ENCODE measurements at places on chromosomes 1 and 21.

GRCh38 chr1:54882519-54882918 is 4.5 kb downstream of the DHCR24 start:
- DNase-seq = no peak

- no peak for DNase-seq
Observed at GRCh38 chr1:109256085-109256484, 6.7 kb downstream of the CELSR2 start.

DNA sequence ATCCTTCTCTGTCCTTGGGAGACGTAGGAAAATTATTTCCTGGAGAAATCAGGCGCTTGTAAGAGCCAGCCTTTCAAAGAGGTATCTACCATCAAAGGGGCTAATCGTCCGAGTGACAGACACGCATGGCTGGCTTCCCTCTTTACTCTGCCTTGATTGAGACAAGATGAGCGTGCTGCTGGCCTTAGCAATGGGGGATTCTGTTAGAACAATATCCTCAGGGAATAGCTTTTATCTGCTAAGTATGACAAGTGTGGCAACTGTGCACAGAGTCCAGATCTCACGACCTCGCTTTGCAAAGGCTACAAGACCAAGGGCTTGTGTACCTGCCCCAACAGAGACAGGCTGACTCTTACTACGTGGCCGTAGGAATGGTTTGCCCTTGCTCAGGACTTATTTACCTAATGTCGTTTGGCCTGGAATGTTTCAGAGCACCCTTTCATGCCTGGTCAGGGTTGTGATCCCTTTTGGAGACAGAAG is 417.1 kb downstream of the KIF26B start:
- DNase-seq = no peak

DNA sequence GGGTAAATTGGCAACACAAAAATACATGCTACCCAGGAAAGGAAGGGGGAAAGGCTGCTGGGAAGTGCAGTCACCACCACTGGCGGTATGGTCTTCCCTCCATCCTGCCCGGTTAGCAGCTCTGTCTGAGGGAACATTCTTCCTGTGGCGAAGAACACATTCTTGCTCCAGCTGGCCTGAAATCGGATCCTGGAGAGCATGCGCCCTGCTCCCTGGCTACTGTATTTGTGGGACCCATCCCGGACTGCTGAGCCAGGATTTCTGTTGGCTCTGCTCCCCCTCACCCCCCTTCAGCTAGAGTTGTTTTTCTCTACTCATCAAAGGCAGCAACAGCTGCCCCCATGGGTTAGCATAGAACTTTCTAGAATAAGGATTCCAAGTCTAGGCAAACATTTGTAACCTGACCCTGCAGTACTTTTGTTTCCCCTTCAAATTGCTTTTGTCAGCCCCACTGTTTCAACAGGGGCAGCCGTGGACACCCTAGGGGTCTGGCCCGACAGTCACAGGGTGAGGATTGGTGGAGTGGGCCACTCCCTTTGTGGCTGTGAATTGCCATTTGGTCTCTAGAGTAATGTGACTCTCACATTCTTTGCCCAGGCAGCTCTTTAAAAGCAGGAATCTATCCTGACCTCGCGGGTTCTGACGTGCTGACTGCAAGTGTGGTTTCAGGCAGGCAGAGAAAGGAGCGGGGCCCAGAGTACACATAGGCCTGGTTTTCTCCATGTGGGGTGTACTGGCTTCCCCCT is 157.7 kb downstream of the TOMM20 start:
- no peak for DNase-seq

- DNase-seq = no peak
Observed at GRCh38 chr1:11340233-11340632, 67.2 kb downstream of the UBIAD1 start.

DNA sequence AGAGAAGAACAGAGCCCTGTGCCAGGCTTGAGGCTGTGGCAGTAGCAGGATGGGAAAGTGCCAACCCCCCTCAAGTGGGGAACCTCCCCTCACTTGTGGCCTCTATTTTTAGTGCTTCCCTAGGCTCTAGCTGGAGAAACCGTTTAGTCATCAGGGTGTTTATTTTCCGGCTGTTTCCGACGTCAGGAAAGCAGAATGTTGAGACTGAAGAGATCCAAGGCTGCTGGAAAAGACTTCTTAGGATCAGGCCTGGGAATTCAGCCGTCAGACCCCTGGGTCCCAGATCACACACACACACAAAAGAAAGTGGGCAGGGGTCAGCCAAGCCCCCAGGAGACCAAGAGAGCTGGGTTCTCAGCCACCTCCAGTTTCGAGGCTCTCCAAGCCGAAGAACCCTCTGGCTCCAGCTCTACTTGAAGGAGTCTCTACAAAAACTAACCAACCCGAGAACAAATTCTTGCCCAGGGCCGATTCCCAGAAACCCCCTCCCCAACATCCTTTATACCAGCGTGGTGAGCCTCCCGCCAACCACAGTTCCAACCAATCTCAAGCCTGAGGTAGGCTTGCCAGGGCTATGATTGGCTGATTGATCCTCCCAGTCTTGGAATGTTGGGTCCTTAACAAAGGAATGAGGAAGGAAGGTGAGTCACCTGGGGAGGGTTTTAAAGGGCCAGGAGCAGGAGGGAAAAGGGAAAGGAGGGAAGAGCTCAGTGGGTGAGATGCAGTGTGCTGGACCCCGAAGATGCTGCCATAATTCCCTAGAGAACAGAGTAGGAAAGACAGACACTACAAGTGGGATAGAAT is 2.5 kb upstream of the MEF2D start:
- no peak for DNase-seq

- DNase-seq = no peak
Observed at GRCh38 chr1:223326776-223327175, 37.2 kb downstream of the SUSD4 start.

DNA sequence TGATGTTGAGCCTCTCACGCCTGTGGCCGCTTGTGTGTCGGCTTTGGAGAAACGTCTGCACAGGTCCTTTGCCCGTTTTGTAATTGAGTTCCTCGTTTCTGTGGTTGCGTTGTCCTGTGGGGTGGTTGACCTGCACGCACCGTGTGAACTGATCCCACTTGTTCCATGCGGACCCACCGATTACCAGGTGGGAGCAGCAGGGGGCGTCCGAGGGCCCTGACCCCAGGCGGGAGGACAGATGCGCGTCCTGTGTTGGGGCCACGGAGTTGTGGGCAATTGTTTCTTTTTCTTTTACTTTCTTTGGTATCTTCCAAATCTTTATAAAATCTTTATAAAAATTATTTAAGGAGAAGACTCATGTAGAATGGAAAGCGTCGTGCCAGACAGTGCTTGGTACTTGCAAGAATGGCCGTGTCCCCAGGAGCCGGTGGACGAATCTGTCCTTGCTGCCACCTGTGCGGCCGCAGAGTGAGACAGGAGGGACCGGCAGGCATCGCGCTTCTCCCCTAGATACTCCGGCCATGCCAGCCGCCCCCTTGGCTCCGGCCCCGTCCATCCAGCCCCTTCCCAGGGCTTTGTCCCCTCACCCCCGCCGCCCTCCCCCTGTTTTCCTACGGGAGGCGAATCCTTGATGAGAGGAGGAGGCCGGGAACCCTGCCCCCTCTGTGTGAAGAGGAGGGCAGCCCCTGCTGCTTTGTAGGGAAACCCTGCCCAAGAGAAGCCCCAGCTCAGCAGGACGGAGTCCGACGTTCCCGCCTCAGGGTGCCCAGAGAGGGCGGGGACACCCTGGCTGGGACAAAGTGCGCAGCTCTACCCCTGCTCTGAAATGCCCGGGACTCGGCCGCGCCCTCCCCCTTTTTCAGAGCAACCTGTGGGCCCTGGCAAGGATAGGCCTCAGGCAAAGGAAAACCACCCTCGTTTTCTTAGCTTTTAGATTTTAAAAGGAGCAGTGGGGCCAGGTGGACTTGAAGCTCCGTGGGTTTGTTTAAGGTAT is 41.7 kb downstream of the PRKCZ start:
- DNase-seq = peak; percentile 52

GRCh38 chr1:171422511-171422910 is 62.8 kb upstream of the PRRC2C start:
- no peak for DNase-seq

DNA sequence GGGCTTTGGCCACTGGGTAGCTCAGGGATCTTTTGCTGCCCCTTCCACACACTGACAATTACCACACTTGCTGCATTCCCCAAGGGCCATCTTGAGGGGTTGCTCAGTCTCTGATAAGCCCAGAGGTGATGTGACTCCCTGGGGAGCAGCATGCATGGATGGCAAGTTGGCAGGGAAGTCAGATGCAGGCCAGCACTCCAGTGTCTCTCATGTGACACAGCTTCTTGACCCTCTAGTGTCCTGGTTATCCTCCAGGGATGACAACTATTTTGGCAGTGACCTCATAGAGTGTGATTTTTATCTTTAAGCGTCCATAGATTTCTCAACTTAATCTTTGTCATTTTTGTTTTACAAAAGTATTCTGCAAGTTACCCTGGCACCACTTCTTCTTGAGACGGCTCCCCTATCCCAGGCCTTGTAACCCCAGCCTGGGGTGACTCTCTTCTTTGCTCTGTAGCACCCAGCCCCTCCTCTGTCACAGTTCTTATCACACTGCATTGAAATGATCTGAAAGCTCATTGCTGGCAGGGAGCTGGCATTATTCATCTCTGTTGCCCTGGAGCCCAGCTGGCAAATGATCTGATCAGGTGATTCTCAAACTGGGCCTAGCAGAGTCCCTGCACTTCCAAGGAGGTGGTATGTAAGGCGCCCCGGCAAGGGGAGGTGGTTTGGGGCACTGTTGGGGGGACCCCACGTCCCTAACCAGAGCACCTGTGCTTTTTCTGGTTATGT is 72.6 kb downstream of the TENT5C start:
- no peak for DNase-seq

DNA sequence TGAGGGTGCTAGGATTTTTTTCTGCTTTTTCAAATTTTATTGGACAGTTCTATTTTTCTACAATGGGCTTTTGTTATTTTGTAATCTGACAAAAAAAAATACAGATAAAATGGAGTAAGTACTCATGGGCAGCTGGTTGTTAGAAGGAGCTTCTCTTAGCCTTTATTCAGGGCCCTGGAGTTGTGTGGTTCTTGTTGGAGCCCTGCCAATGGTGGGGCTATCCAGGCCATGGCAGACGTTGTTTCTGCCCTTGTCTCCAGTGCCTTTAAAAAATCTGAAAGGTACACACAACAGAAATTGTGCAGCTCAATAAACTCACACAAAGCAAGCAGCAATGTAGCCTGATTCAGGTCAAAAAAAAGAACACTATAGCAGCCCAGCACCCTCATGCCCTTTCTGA is 153.5 kb upstream of the GALNT2 start:
- no peak for DNase-seq

- DNase-seq = no peak
Observed at GRCh38 chr1:229093609-229094336, 177.1 kb upstream of the RAB4A start.

GRCh38 chr1:155125511-155125945 is 2.1 kb upstream of the EFNA1 start:
- DNase-seq = no peak

DNA sequence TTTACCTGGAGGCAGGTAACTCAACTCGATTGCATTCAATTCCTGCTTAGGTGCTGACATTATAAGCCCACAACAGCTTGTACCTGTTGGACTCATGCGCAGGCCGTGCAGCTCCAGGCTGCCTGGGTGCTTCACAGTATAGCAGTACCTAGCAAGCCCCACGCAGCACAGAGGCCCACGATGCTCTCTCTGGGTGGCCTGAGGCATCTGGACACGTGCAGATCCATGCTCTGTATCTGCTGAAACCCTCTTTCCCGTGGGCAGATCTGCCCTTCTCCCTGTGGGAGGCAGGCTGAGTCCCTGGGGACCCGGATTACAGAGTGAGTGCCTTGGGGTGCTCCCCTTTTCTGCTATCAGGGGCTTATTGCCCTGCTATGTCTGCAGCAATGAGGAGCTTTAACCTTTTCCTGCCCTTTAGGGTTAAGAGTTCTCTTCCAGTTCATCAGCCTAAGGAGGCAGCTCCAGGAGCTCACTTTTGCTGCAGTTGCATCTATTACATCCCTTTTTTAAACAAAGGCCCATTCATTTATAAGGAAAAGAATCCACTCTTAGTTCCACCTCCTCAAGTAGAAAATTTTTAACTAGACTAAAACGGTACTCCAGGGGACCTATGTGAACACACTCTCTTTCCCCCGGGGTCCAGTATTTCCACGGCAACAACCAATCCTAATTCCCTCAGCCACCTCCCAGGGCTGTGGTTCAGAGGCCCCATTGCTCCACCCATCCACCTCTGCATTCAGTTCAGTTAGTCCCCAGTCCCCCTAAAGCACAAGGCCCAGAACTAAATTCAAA is 19.3 kb downstream of the ITPKB start:
- DNase-seq = no peak

- DNase-seq = no peak
Observed at GRCh38 chr1:181083842-181084605, 4.5 kb upstream of the IER5 start.

DNA sequence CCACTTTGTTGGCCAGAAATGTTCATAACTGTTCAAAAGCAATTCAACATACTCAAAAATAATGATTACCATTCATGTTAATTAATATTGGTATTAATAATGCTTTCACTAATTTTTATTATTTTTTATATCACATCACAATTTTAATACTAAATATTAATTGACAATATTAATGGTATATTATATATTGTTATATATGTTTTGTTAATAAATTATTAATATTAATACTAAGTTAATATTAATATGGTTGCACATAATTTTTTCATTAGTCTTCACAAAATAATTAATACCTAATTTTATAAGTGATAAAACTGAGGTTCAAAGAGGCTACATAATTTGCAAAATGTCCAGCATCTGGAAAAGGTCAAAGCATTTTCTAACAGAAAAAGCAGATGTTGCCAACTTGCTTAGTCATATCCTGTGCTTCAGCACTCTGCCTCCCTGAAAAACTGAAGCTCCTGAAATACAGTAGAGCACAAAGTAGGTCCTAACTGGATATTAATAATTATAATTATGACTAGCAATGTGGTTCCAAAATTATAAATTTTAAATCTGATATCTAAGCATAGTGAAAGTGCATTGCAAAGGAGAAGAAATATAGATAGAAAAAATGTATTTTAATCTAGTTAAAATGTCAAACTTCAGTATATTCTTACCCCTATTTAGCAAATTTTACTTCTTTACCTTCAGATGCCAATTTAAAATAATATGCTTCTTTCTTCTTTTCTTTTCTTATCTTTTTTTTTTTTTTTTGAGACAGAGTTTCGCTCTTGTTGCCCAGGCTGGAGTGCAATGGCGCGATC is 123.2 kb upstream of the TNFSF4 start:
- no peak for DNase-seq

- DNase-seq = no peak
Observed at GRCh38 chr1:90621986-90622385, 95.1 kb downstream of the BARHL2 start.

DNA sequence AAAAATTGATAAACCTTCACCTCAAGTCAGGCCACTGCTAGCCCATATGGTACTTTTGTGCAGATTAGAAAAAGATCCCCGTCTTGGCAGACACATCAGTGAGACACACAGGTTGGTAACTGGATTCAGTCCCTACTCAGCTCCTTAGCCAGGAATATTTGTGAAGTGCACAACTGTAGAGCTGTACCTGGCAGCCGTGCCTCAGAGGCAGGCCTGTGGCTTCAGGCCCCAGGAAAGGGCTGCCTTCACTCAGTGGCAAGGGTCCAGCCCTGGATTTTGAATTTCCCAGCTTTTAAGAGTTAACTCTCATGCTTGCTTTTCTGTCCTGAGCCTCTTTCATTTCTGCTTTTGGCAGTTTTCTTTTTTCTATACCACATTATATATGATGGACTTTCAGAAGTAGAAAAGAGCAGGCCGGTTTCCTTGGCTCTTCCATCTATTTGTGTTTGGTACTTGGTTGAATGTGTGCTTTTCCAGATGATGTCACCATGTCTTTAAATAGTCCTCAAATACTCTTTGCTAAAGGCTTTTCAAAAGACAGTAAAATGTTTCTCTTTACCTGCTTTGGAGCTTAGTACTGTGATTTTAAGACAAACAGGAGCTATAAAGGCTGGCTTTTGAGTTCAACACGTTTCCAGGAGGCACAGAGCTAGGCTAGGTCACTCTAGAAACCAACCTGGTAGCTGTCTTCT is 186.6 kb downstream of the AK5 start:
- no peak for DNase-seq

GRCh38 chr1:237788069-237788468 is 102.7 kb downstream of the ZP4 start:
- no peak for DNase-seq

All from stimulated activated CD4-positive, alpha-beta T cell treated with anti-CD3 and anti-CD28 coated beads, Interleukin-4, amount 100 ng/mL, for 48 hours (primary cell).